ENCODE measurements at places on chromosomes 3 and 15. TPM values are rescaled to one million over a fixed set of nuclear protein-coding genes. Genes with fewer than 3 reads are reported as not detected.

GRCh38 chr3:57074135-57074534 lies 13.7 kb downstream of the SPATA12 start:
- DNase-seq: no peak

DNA sequence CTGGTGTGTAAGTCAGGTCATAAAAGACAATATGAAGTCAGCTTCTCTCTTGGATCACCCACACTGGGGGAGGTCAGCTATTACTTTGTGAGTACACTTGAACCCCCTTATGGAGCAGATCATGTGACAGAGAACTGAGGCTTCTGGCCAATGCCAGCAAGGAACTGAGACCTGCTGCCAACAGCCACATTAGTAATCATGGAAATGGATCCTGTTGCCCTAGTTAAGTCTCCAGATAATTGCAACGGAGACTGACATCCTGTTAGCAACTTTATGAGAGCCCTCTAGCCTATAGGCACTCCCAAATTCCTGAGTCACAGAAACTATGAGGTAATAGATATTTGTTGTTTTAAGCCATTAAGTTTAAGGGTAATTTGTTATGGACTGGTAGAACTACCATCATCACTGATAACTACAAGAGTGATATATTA lies 110.4 kb upstream of the GMNC start:
- DNase-seq: no peak

- no peak for DNase-seq
Measured at GRCh38 chr15:87619161-87619960, 637.2 kb downstream of the NTRK3 start.

RASSF1 gene
- 27.7 TPM for total RNA-seq

- DNase-seq: no peak
Measured at GRCh38 chr3:150975992-150976368, 3.5 kb upstream of the CLRN1 start.

GRCh38 chr3:33491721-33492120 lies 51.5 kb upstream of the UBP1 start:
- no peak for DNase-seq

CDAN1 gene
- total RNA-seq: 9.7 TPM

- DNase-seq: no peak
Measured at GRCh38 chr3:149501524-149501923, 27.0 kb downstream of the TM4SF4 start.

DNA sequence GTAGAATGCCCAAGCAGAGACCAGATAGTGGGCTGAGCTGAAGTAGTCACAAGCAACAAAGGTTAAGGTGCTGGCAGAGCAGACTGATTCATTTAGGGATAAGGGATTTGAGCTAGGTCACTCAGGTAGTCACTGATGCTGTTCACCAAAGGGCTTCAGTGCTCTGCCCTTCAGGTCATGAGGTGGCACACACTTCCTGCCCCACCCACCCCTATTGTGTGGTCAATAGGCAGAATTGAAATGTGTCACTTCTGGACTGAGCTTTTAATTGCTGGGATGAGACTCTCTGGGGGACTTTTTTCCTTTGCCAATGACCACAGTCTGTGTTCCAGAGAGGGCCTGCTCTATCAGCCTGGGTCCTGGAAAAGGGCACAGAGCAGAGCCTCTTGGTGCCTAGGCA lies 2.9 kb upstream of the DIS3L start:
- no peak for DNase-seq

DNA sequence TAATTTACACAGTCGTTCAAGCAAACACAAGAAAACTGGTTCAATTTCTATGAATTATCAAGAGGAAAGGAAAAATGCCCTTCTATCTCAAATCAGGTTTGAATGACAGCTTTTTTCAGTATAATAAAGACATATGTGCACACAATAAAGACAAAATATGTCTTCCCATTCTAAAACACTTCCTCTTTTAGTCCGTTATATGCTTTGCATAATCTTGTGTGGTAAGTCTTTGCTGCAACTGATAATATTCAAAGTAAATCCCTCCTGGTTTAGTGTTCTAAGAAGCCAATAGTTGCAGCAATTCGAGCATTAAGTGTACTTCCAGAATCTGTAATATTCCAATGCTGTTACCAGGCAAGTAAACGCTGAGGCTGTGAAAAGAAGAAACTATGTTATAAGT lies 43.7 kb upstream of the MAPKBP1 start:
- no peak for DNase-seq

PIF1 gene
- total RNA-seq: 1.4 TPM

DNA sequence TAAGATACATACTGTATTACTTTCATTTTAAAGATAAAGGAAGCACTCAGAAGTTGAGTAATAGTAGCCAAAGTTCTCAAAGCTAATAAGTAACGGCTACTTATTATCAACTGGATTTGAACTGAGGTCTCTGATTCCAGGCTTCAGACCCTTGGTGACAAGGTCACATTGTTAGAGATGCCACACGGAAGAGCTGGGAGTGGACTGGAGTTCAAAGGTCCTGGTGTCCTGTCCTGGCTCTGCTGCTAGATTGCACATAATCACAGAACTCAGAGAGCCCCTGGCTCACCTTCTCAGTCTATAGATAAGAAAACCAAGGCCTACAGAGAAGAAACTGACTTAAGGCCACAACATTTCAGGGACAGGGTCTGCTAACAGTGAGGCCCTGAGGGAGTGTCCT lies 75.3 kb downstream of the MYLK start:
- DNase-seq: no peak

All from sigmoid colon (tissue), 7 donors.